Smooth muscle cell of the pulmonary artery (primary cell): ENCODE measurements at places on chromosomes 7 and 10. TPM values are rescaled to one million over a fixed set of nuclear protein-coding genes. Genes with fewer than 3 reads are reported as not detected.

The XPNPEP1 gene
- 185 and 226 TPM in 2 replicates for total RNA-seq

The RBP4 gene
- total RNA-seq: 0.59 and 1.7 TPM in 2 replicates

The ARHGEF5 gene
- total RNA-seq: 2.0 and 2.4 TPM in 2 replicates

The NPFFR1 gene
- not detected in 2 replicates for total RNA-seq

The GPR15LG gene
- total RNA-seq: not detected in 2 replicates

The SLC18A3 gene
- total RNA-seq: not detected in 2 replicates

The IFIT1 gene
- total RNA-seq: 4.4 and 22.2 TPM in 2 replicates
